NCI-H1105 treated with DMSO at 0.1 percent for 48 hours (cell line): ENCODE measurements at places on chromosomes 3 and 15.

- no peak for DNase-seq
Measured at GRCh38 chr3:136543385-136543784, 208.8 kb downstream of the STAG1 start.

DNA sequence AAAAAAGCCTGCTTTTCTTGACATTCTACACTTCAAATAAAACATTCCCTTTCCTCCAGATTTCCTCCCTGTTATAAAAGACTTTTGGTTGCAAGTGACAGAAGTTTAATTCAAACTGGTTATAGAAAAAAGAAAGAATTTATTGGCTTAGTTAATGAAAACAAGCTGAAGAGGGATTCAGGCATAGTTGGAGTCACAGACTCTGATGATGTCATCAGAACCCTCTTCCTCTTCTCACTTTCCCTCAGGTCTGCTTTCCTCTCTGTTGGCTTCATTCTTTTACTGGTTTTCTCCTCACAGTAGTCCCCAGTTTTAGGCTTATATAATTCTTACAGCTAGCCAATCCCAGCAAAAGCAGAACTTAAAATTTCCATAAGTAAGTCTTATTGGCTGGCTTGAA is 32.0 kb upstream of the MBNL1 start:
- DNase-seq: no peak

GRCh38 chr15:63348392-63348791 is 33.3 kb downstream of the CA12 start:
- DNase-seq: peak; percentile 60

DNA sequence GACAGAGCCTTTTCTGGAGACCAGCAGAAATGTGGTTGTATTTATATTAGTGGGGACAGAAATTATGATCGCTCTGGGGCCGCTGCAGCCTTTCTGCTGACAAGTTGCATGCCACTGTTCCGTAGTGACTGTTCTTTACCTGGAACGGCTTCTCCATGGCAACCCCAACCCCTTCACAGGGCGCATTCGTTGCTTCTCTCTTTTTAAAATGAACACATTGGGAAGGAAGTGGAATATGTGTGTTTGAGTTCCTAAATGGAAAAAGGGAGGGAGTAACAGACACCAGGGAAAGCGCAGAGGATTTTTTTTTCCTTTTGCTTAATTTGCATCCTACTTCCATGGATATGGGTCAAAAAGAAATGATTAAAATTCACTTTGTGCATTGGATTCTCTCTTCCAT is 482.0 kb upstream of the SUCLG2 start:
- peak; percentile 39 for DNase-seq

- DNase-seq: no peak
Measured at GRCh38 chr3:108404368-108404767, 106.0 kb downstream of the MYH15 start.

DNA sequence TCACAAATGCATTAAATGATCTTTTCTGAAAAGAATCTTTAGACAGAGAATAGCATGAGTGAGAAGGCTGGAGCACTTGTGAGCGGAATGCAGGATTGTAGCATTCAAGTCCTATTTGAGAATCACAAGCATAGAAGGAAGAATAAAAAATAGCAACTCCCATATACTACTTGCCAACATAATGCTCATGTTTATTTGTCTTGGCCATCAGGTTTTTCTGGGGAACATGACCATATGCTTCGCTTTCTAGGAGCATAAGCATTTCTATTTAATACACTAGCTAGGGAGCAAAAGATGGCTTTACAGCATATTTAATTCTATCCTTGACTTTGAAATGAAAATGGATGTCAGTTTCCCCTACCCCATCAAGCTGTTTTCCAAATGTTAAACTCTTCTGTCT is 170.3 kb upstream of the MITF start:
- DNase-seq: no peak

DNA sequence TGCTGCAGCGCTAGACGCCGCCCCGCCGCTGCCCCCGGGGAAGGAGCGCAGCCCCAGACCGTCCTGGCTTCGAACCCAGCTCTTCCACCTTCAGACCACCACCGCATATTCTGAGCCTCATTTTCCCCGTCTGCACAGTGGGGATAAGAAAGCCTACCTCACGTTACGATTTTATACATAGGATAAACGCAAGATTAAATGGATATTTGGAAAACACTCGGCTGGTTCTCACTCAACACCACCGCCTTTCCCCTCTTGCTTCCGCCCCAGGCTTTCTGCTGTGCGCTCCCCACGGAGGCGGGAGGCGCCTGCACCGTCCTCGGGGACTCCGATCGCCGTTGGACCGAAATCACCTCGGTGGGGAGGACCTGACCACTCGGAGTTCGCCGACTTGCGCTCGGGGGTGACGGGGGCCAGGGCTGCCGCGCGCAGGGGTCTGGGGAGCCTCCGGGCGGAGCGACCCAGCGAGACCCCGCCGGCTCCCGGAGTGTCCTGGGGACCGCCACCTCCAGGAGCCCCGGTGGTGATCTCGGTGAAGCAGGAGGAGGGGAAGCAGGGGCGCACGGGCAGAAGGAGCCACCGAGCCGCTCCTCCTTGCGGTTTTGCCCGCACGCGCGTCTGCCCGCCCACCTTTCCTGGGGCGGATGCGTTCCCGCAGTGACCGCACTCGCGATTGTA is 4.0 kb downstream of the FBXL22 start:
- peak; percentile 43 for DNase-seq

DNA sequence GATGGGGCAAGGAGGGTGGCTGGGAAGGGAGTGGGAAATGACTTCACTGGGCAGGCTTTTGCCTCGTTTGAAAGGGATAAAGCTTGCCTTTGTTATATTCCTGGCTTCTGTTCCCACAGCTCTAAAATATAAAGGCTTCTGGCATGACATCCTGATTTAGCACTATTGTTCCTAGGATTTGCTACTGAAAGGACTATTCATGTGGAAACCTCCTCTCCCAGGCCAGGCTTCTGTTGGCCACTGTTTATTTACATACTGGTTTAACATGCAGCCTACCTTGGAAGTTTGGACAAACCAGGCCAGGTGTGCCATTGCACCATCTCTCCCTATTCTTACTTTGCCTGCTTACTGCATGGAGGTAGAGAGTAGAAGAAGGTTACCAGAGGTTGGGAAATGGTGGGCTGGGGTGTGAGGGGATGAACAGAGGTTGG is 2.4 kb upstream of the LMCD1 start:
- peak; percentile 4 for DNase-seq

DNA sequence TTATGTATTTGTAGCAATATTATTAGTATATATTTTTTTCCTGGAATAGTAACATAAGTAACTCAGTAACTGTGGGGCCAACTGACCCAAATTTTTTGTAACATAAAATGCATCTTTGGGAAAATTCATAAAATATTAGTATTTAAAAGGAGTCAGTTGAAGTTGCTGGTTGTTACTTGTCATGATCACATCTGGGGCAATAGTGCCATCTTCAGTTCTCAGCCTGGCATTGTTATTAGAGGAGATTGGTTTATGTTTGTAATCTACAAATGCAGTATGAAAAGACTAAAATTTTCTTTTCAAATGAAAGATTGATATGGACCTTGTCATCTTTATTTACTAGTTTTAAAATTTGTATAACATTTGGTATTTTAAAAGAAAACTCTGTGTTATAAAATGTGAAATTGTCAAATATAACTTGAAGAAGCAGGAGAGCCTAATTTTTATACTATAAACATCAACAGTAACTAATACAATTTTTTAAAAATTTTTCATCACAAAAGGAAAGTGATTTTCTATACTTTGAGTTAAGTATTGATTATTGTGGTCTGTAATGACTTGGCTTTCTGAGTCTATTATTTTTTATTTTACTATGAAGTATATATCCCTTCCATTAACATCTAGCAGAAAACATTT is 38.8 kb upstream of the MLF1 start:
- DNase-seq: peak; percentile 82

DNA sequence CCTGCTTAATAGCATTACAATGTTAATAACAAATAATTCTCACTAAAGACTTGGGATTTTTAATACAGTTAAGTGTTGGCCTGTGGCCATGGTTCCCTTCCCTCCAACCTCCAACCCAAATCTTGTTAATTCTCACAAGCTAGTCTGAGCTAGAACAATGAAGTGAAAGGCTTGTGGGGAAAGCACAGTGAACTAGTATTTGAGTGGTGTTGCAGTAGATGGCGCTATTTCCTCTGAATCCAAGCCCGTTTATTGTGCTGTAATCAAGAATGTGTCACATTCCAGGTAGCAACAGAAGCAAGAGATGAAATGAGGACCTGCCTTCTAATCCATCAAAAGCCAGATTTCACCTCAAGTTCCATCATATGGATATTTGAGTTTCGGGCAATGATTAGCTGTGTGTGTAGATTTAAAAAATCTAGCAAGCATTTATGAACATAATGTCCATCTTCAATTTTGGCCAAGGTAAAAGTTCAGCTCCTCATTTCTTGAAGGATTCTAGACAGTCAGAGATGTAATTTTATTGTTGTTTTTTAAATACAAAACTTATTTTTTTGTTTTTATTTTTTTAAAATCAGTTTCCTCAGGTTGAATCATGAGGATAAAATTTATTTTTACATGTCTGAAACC is 160.7 kb downstream of the SQOR start:
- peak; percentile 84 for DNase-seq

GRCh38 chr3:128727996-128728395 is 2.0 kb downstream of the RAB7A start:
- no peak for DNase-seq

DNA sequence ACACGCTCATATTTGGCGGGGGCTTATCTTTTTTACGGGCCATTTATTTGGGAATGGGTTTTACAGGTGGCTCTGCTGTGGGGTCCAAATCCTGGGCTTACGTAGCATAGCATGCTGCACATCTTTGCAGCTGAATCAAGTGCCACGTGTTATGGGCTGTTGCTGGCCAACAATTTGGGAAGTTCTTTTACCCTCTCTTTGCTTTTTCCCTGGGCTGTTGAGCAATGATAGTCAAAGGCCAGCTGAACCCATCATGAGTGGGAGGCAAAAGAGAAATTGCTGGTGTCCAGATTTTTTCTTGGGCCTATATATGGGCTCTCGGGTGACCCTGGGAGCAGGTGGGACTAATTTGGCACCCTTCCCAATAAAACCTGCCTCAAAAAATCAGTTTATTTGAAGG is 209.3 kb upstream of the SATB1 start:
- no peak for DNase-seq

- DNase-seq: no peak
Measured at GRCh38 chr15:86439614-86440013, 359.9 kb downstream of the AGBL1 start.

GRCh38 chr3:160941885-160942494 is 163.2 kb downstream of the B3GALNT1 start:
- DNase-seq: no peak

DNA sequence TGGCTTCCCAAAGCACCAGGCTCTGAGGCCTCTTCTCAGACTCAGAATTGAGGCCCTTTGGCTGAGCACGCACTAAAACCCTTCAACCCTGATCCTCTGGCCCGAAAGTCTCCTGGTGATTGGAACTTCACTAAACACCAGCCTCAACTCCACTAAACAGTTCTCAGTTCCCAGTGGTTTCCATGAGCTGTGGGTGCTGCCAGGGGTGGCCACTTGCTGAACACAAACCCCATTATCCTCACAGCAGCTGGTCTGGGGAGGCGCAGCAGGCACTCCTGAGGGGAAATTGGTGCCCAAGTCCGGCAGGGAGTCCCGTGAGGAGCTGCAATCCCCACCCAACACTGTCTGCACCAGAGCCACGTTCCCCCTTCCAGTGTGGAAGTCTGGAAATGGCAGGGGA is 3.8 kb upstream of the CLK3 start:
- no peak for DNase-seq

- no peak for DNase-seq
Measured at GRCh38 chr3:54053211-54053610, 69.1 kb upstream of the CACNA2D3 start.

GRCh38 chr3:143924522-143925285 is 46.9 kb upstream of the DIPK2A start:
- no peak for DNase-seq

DNA sequence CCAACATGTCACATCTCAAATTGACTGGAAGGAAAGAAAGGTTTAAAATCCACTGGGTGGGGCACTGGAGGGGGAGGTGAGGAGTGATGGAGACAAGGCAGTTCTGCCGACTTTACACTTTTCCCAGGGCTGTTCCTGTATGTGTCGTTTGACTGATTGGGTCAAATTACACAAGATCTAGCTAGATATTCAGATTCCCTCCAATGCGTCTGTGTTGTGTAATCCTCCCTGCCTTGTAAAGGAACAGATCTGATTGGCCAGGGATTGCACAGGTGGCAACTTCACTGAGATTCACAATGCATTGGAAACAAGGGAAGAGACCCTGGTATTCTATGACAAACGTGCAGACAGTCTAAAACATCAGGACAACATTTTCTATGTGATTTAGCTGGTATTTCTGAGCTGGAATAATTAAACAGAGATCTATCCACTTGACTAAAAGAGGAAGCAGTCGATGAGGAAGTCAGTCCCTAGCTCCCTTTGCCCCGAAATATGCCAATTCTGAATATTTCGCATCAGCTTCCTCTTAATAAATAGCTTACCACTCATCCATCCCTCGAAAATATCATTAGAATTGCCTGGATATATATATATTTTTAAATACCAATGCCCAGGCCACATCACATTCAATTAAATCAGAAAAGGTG is 312.9 kb downstream of the RORA start:
- no peak for DNase-seq

- peak; percentile 72 for DNase-seq
Measured at GRCh38 chr3:71926262-71926600, 141.3 kb upstream of the PROK2 start.

DNA sequence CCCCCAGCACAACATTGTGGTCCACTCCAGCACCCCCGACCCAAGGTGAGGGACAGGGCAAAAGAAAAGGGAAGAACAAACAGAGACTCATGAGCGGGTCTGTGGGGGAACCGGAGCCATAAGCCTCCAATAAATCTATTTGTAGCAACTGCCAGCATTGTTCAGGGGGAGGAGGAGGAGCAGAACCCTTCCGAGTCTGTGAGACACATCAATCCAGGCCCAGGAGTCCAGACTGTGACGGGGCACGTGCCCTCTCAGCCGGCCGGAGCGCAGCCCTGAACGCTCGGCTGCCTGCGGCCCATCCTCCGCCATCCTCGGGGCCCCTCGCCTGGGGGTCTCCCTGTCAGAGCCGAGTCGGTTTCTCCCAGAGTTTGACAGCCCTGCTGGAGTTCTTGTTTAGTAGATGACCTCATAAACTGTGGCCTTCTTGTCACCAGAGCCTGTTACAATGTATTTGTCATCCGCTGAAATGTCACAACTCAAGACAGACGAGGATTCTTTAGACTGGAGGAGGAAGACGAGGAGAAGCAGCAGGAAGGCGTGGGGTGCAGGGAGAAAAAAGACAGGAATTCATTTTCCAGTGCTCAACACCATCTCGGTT is 47.9 kb downstream of the TLE3 start:
- no peak for DNase-seq
